ENCODE measurements at places on chromosomes 12 and 14.

- no peak for DNase-seq
These were observed 93.5 kb downstream of the LMNTD1 start for GRCh38 chr12:25459541-25459951.

DNA sequence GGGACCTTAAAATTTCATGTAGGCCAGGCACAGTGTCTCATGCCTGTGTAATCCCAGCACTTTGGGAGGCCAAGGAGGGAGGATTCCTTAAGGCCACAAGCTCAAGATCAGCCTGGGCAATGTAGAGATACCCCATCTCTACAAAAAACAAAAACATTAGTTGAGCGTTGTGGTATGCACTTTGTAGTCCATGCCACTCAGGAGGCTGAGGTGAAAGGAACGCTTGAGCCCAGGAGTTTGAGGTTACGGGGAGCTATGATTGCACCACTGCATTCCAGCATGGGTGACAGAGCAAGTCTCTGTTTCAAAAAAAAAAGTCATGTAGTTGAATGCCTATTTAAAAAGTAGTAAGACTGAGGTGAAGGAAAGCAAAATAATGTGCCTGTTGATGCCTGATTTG, 83.5 kb downstream of the TTC6 start:
- no peak for DNase-seq

GRCh38 chr14:92362781-92363235, 39.8 kb downstream of the SLC24A4 start:
- no peak for DNase-seq

GRCh38 chr14:21915826-21916225, 242.2 kb upstream of the OR4E1 start:
- no peak for DNase-seq

DNA sequence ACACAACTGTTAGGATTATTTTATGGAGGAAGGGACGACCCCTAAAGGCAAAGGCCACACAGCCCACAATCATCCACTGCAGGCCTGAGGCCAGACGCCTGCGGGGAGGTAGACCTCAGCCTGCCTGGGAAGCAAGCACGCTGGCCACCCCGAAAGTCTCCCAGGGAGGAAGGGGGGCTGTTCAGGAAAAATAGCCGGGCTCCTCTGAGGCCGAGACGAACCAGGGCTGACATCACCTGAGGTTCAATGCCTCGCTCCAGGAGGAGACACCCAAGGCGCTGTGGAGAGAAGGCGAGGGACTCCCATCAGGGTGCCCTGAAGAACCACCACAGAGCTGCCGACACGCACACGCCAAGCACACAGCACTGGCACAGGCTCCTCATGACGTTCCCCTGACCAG, 127.4 kb downstream of the PIWIL1 start:
- DNase-seq = no peak

GRCh38 chr14:69088586-69088985, 64.3 kb downstream of the DCAF5 start:
- no peak for DNase-seq

GRCh38 chr12:5807090-5807414, 138.0 kb downstream of the ANO2 start:
- no peak for DNase-seq

GRCh38 chr14:90184094-90184493, 72.3 kb upstream of the PSMC1 start:
- no peak for DNase-seq

DNA sequence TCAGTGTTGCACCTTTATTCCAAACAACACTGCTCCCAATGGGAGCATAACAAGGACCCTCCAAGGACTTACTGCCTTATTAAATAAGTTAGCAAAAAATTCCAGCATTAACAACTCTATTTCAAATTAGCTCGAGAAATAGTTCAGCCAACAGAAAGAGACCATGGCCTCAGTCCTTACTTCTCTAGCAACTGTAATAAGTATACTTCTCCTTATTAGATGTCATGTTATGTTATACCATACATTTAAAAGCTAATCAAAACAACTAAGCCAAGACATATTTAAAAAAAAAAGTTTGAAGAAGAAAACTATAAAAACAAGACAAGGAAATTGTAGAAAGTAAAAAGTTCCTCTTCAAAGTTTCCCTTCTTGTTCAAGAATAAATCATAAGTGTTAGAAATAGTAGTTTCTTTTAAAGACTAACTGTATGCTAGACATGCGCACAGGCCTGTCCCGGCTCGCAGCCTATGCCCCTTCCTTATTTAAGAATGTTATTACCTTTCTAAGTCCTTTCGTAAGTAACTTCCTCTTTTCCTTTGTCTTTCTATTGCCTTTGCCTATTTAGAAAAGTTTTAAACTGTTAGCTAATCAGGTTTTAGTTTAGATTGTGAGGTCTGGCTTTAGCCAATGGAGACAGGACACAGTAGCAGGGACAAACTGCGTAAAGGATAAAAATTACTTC, 68.6 kb downstream of the RESF1 start:
- DNase-seq = no peak

GRCh38 chr12:131755305-131756113, 44.6 kb downstream of the SFSWAP start:
- no peak for DNase-seq
